ENCODE measurements at places on chromosomes 2 and 18. TPM values are rescaled to one million over a fixed set of nuclear protein-coding genes. Genes with fewer than 3 reads are reported as not detected.

The CYP26B1 gene
- 0.22 TPM for total RNA-seq

The AKAIN1 gene
- total RNA-seq, result not detected

The RASGRP3 gene
- not detected for total RNA-seq

The KLF7 gene
- 33.4 TPM for total RNA-seq

The GRHL1 gene
- total RNA-seq, result 2.8 TPM

The ALPI gene
- not detected for total RNA-seq

The CIB4 gene
- total RNA-seq, result not detected

The LYPD6B gene
- total RNA-seq, result 2.0 TPM

The SCG2 gene
- total RNA-seq, result 4.4 TPM

Data from H9 (cell line).